ENCODE measurements at places on chromosomes 5 and 9.

GRCh38 chr5:148374690-148375360, 8.9 kb upstream of the FBXO38 start:
- peak; percentile 30 for DNase-seq

- no peak for DNase-seq
Observed at GRCh38 chr5:119009131-119009530, 20.8 kb upstream of the DTWD2 start.

- no peak for DNase-seq
Observed at GRCh38 chr5:142805339-142805738, 35.2 kb downstream of the ARHGAP26 start.

- DNase-seq: no peak
Observed at GRCh38 chr9:113246928-113247327, 25.6 kb downstream of the SLC31A1 start.

DNA sequence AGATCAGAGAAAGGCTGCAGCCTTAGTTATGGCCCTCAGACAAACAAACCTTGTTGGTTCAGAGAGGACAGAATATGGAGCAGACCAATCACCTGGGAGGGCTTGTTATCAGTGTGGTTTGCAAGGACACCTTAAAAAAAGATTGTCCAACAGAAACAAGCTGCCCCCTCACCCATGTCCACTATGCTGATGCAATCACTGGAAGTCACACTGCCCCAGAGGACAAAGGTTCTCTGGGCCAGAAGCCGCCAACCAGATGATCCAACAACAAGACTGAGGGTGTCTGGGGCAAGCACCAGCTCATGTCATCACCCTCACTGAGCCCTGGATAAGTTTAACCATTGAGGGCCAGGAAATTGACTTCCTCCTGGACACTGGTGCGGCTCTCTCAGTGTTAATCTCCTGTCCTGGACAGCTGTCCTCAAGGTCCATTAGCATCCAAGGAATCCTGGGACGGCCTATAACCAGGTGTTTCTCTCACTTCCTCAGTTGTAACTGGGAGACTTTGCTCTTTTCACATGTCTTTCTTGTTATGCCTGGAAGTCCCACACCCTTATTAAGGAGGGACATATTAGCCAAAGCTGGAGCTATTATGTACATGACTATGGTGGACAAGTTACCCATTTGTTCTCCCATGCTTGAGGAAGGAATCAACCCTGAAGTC, 36.9 kb upstream of the TBCA start:
- no peak for DNase-seq

DNA sequence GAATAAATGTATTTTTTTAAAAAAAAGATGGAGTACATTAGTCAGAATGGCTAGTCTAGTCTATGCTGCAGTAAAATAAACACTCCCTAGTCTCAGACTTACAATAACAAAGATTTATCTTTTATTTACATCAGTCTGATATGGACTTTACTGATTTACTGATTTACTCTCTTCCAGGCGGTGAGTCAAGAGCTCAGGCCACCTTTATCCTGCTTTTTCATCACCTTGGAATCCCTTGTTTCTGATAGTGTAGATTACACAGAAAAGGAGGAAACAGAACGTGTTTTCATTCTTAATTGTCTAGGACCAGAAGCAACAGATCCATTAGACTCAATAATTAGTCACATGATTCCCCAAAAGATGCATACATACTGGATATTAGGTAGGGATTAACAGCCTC, 290.1 kb upstream of the TRPC7 start:
- no peak for DNase-seq

- DNase-seq: no peak
Observed at GRCh38 chr5:74371621-74372020, 268.9 kb downstream of the ENC1 start.

Measured in NCI-H1930 (cell line).